ENCODE measurements at places on chromosomes 1 and 21. TPM values are rescaled to one million over a fixed set of nuclear protein-coding genes. Genes with fewer than 3 reads are reported as not detected.

DNA sequence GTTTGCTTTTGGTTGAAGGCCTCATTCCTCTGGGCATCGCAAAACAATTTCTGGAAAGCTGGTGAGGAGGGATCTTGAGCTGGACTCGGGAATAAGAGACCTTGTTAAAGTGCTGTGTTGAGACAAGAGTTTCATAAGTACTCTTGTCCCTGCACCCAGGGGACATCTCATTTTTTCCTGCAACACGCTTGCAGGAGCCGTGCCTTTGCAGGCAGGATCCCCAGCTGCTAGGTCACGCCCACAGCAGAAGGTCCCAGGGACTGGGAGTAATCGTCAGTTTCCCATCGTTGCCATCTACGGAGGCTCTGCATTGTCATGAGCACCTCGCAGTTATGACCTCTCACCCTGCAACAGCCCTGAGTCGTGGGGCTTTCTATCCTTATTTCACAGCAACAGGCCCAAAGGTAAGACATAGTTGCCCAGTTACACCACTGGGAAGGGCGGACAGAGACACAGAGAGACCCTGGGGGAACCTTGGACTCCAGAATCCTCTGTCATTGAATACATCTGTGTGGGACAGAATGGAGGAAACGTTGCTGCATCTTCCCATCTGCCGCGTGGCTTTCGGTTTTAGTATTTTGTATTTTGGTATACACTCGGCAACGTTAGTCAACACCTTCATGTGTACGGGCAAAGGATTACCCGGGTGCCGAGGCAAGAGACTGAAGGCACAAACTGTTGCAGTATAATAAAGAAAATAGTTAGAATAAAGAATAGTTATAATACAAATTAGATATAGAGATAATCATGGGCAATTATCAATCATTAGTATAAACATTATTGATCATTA lies 60.4 kb upstream of the DMRTB1 start:
- no peak for DNase-seq
- no peak overlapping the region for H3K27ac ChIP-seq
- no peaks in the 10 kb centered on the region for H3K36me3 ChIP-seq
- H3K4me3 ChIP-seq, result no peak overlapping the region
- peaks cover 6% of the 10 kb centered on the region for H3K27me3 ChIP-seq

GRCh38 chr1:55716151-55716550 lies 501.0 kb upstream of the USP24 start:
- no peak overlapping the region for H3K4me3 ChIP-seq
- no peaks in the 10 kb centered on the region for H3K36me3 ChIP-seq
- H3K27me3 ChIP-seq, result no peaks in the 10 kb centered on the region
- no peak for DNase-seq
- no peaks in the 10 kb centered on the region for H3K4me1 ChIP-seq

DNA sequence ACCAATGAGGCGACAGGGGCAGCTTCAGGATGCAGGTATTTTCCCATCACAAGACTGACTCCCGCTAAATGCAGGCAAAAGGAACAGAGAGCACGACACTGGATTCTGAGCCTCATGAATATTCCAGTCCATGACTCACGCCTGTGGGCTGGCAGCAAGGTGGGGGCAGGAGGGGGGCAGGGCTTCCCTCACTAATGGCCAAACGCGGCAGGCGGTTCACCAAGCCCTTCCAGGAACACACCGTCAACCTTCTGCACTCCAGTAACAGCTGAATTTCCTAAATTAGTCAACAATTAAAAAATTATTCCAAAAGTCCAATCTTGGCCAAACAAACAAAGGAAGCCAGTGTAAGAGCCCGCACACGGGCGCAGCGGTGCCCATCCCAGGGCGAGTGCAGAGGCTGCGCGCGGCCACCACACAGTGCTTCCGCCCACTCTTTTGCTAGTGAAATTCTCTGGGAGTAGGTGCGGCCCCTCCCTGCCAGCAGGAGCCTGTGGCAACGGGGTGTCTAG lies 12.5 kb upstream of the GPR153 start:
- no peaks in the 10 kb centered on the region for H3K27me3 ChIP-seq
- no peaks in the 10 kb centered on the region for H3K4me1 ChIP-seq
- no peaks in the 10 kb centered on the region for H3K36me3 ChIP-seq
- no peak overlapping the region for H3K27ac ChIP-seq
- H3K4me3 ChIP-seq, result no peak overlapping the region

- DNase-seq, result no peak
- H3K4me1 ChIP-seq, result no peaks in the 10 kb centered on the region
- H3K36me3 ChIP-seq, result no peaks in the 10 kb centered on the region
- no peak overlapping the region for H3K27ac ChIP-seq
- no peak overlapping the region for H3K4me3 ChIP-seq
- H3K27me3 ChIP-seq, result no peaks in the 10 kb centered on the region
Measured at GRCh38 chr21:26194811-26195251, 24.3 kb upstream of the APP start.

GRCh38 chr1:77513839-77514763 lies 168.4 kb downstream of the ZZZ3 start:
- no peak for DNase-seq
- H3K4me3 ChIP-seq, result no peak overlapping the region
- no peak overlapping the region for H3K27ac ChIP-seq
- H3K27me3 ChIP-seq, result no peaks in the 10 kb centered on the region

The F13B gene
- not detected for total RNA-seq

- DNase-seq, result no peak
- no peaks in the 10 kb centered on the region for H3K36me3 ChIP-seq
- no peak overlapping the region for H3K4me3 ChIP-seq
- H3K4me1 ChIP-seq, result no peaks in the 10 kb centered on the region
Measured at GRCh38 chr1:36067871-36068270, 16.0 kb upstream of the TEKT2 start.

GRCh38 chr1:198106011-198106410 lies 50.8 kb upstream of the NEK7 start:
- no peak for DNase-seq
- no peak overlapping the region for H3K27ac ChIP-seq
- no peaks in the 10 kb centered on the region for H3K27me3 ChIP-seq
- H3K36me3 ChIP-seq, result no peaks in the 10 kb centered on the region
- H3K4me1 ChIP-seq, result peaks cover 19% of the 10 kb centered on the region

DNA sequence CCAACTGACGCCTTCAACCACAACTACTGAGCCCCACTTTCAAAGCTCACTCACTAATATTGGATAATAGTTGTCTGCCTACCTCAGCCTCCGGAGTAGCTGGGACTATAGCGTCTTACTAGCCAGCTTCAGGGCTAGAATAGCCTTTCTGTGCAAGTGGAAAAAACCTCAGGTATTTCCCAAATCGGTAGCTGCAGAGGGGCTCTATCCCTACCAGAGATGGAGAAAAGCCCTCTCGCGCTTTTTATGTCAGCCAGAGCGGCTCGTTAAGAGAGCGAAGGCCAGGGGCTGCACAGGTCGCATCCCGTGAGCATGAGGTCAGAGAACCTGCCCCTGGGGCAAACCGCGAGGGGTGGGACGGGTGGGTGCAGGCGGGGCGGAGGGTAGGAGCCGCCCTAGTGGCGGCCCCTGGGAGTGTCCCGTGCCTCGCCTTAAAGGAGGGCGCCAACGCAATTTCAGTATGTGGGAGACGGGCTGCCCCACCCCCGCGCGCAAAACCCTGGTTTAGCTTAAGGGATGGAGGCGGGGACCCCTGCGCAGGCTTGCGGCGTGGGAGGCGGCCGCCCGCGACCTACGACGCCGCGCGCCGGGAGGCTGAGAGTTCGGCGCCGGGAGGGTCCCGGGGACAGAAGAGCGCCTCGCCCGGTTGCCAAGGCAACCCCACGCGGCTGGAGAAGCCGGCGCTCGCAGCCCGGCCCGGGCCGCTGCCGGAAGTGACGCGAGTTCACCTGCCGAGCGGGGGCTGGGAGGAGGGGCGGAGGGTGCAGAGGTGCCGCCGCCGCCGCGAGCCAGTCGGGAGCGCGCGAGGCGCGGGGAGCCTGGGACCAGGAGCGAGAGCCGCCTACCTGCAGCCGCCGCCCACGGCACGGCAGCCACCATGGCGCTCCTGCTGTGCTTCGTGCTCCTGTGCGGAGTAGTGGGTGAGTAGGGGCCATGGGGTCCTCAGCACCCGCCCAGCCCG lies at the start of gene CXADR:
CXADR (plus strand) TSS at position 791 of the 961 bp plus-strand sequence; CDS start at position 878, 87 bp downstream.
- peak; percentile 79 for DNase-seq
- peaks cover 25% of the 10 kb centered on the region for H3K4me1 ChIP-seq
- H3K27me3 ChIP-seq, result peaks cover 47% of the 10 kb centered on the region
- H3K4me3 ChIP-seq, result peak within 1 kb of the TSS; percentile 90
- no peak within 1 kb of the TSS for H3K27ac ChIP-seq

The KIAA0040 gene
- 33.4 TPM for total RNA-seq

The B3GALT2 gene
- 0.10 TPM for total RNA-seq

- H3K27me3 ChIP-seq, result no peaks in the 10 kb centered on the region
- peaks cover 27% of the 10 kb centered on the region for H3K4me1 ChIP-seq
- peak overlapping the region; percentile 97 for H3K4me3 ChIP-seq
- peaks cover 39% of the 10 kb centered on the region for H3K36me3 ChIP-seq
Measured at GRCh38 chr1:35029761-35030160, 2.0 kb downstream of the ZMYM6 start.

- no peak overlapping the region for H3K4me3 ChIP-seq
- H3K36me3 ChIP-seq, result no peaks in the 10 kb centered on the region
- peaks cover 9% of the 10 kb centered on the region for H3K4me1 ChIP-seq
- peaks cover 41% of the 10 kb centered on the region for H3K27me3 ChIP-seq
Measured at GRCh38 chr1:228062085-228062791, 20.3 kb upstream of the ARF1 start.

Data from activated T-cell treated with anti-CD3 and anti-CD28 coated beads, Interleukin-2, amount 50 U/mL, for 72 hours (primary cell).